Stimulated activated CD8-positive, alpha-beta memory T cell treated with anti-CD3 and anti-CD28 coated beads, Interleukin-15, amount 100 ng/mL, for 4 hours (primary cell): ENCODE measurements at places on chromosomes 5 and 9.

DNA sequence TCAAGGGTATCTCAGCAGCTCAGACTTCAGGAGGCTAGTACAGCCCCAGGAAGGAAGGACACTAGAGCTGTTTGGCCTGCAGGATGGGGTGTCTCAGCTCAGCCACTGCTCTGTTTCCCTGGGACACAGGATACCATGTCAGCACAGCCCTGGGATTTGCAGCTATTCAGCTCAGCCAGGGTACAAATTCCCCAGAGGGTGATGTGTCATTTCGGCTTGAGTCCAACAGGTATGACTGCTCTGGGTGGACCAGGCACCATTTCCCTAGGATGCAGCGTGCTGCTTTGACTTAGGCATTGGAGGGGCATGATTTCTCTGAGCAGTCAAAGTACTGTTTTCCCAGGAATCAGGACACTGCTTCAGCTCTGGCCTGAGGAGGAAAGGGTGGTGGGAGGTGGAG lies 130.1 kb downstream of the ARSB start:
- DNase-seq: no peak

GRCh38 chr9:16656432-16657169 lies 213.9 kb downstream of the BNC2 start:
- DNase-seq: no peak

GRCh38 chr5:58983526-58984452 lies 400.9 kb downstream of the RAB3C start:
- DNase-seq: no peak

DNA sequence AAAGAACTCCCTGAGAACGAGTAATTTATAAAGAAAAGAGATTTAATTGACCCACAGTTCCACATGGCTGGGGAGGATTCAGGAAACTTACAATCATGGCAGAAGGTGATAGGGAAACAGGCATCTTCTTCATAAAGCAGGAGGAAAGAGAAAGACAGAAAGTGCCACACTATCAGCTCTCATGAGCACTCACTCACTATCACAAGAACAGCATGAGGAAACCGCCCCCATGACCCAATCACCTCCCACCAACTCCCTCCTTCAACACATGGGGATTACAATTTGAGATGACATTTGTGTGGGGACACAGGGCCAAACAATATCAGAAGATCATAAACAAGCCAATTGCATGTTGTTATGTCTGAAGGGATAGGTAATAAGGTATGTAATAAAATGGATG lies 935.9 kb upstream of the COX7C start:
- no peak for DNase-seq

GRCh38 chr5:128446-128845 lies 36.5 kb downstream of the PLEKHG4B start:
- no peak for DNase-seq

DNA sequence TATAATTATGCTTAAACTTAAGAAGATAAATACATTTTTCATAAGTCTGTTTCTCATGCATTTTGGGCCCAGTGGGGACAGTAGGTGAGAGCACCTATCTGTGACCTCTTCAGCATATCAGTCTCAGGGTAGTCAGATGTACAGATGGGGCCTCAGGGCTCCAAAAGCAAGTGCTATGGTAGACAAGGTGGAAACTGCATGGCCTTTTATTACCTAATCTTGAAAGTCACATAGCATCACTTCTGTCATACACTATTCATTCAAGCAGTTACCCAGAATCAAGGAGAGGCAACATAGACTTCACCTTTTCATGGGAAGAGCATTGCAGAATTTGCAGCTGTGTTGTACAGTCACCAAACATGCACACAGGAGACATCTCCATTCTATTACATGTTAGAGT lies 94.8 kb downstream of the SV2C start:
- DNase-seq: no peak

GRCh38 chr5:29899583-29899982 lies 1293.9 kb upstream of the CDH6 start:
- no peak for DNase-seq

GRCh38 chr9:118091226-118091625 lies 387.0 kb downstream of the TLR4 start:
- DNase-seq: no peak

DNA sequence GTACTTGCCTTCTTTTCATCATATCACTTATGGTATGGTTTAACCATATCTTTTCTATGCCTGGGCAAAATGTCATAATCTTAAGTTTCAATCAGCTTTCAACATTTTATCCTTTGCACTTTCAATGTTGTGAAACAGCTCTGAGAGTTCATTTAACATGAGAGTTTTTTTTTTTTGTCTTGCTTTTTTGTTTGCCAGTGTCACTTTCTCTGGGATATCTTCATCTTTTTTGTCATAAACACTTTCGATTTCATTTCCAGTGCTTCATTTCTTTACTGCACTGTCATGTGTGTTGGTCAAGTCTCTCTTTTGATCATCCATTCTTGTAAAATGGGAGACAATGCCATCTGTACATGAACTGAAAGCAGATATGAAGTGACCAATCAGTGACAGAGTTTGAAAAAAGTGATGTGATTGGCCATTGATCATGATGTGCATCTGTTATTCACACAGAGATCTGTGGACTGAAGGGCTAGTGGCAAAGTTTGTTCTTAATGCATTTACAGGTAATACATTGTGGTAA lies 7.5 kb upstream of the POU5F2 start:
- DNase-seq: no peak

GRCh38 chr9:98280574-98280973 lies 25.1 kb upstream of the TBC1D2 start:
- no peak for DNase-seq

- DNase-seq: no peak
These were observed 389.1 kb downstream of the ENC1 start for GRCh38 chr5:74251141-74252035.

- DNase-seq: no peak
These were observed 1.3 kb downstream of the SH3GL2 start for GRCh38 chr9:17580119-17580518.

GRCh38 chr5:13946111-13946510 lies 1.6 kb upstream of the DNAH5 start:
- DNase-seq: no peak

DNA sequence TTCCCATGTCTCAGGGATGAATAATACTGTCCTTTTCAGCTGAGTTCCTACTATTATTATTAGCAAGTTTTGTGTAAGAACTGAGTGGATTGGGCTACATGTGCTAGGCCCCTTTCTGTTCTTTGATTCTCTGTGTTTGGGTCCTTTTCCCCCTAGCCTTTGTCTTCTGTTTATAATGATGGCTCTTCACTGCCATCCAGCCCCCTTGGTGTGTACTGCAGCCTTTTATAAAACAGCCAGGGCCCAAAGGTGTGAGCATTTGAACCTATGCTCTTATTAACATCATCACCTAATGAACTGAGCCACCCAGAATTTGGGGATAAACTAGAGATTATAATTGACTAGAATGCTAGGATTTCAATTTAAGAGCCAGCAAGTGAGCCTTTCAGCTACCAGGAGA lies 52.6 kb downstream of the PLAC8L1 start:
- DNase-seq: no peak

DNA sequence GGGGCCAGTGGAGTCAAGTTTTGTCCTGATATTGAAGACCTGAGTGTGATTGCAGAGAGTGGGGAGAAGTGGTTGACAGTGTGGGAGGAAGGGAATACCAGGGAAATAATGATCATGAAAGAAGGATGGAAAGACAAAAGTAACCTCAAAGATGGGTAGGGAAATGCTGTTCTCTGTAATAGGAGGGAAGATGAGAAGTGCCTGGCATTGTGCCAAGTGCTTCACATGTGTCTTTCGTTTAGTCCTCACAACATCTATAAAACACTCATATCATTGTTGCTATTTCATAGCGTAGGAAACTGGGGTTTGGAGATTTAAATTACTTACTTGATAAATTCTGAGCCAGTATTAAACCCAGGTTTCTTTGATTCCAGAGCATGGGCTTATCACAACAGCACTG lies 472.3 kb downstream of the LRRC70 start:
- no peak for DNase-seq
